ENCODE measurements at places on chromosomes 7 and 10.

DNA sequence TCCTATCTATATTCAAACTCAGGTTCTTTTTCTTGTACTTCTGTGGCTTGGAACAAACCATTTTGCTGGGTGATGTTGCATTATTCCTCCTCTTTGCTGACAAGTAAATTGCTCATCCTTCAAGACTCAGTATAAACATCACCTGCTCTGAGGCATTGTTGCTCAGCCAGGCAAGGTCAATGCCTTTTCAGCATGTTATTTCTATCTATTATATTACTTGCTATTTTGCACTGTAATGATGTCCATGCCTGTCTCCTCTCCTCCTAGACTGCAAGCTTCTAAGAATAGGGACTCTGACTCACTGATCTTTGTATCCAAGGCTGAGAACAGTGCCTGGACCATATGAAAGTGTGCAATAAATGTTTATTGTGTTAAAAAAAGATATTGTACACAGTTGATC lies 293.8 kb downstream of the RNLS start:
- no peak for DNase-seq

GRCh38 chr7:33639552-33640197 lies 265.7 kb upstream of the BMPER start:
- DNase-seq: no peak

- DNase-seq: no peak
Observed at GRCh38 chr7:7309203-7309602, 126.9 kb downstream of the C1GALT1 start.

GRCh38 chr7:26413007-26413691 lies 121.5 kb downstream of the SNX10 start:
- DNase-seq: peak; percentile 81

DNA sequence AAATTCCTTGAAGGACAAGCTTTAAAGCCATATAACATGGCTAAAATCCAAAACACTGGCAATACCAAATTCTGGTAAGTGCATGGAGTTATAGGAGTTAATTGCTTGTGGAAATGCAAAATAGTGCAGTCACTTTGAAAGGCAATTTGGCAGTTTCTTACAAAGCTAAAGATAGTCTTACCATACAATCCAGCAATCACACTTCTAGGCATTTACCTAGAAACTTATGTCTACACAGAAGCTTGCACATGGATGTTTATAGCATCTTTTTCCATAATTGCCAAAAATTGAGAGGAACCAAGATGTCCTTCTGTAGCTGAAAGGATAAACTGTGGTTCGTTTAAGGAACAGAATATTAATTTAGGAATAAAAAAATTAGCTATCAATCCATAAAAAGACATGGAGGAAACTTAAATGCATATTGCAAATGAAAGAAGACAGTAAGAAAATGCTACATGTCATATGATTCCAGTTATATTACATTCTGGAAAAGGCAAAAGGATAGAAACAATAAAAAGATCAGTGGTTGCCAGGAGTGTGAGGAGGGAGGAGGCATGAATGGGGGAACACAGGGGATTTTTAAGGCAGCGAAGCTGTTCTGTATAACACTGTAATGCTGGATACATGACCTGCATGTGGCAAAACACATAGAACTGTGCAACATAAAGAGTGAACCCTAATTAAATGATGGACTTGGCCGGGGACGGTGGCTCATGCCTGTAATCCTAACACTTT lies 51.9 kb downstream of the GNAT3 start:
- DNase-seq: no peak

DNA sequence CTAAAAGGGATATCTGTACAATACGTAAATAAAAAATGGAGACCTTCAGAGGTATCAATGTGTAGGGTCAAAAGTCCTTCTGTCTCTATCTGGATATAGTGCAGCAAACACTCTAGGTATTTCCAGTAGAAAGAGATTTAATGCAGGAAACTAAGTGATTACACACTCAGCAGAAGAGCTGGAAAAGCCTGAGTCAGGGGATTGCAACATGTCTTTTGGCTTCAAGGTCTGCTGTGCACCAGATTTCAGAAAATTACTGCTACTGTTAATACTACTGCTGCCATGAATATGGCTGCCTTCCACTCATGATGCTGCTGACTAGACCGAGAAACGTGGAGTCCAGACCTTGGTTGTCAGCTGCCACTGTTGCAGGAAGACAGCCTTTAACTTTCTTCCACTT lies 94.9 kb upstream of the DLX6 start:
- no peak for DNase-seq

DNA sequence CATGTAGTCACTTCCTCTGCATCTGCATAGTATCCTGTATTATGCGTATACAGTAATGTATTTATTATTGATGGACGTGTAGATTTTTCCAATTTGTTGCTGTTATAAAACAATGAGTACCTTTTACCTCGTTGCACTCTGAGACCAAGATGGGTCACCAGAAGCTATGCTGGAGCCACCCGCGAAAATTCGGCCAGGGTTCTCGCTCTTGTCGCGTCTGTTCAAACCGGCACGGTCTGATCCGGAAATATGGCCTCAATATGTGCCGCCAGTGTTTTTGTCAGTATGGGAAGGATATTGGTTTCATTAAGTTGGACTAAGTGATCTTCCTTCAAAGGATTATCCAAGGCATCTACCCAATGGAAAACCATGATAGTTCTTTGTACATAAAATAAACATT lies 1.0 kb downstream of the PSMC2 start:
- DNase-seq: no peak

GRCh38 chr7:104415700-104416099 lies 87.3 kb downstream of the LHFPL3 start:
- no peak for DNase-seq

Measured in COR-L47 (cell line).